ENCODE measurements at places on chromosomes 2 and 18.
A peak's percentile ranks its signal among the peaks of the same experiment; 100 is the strongest.

DNA sequence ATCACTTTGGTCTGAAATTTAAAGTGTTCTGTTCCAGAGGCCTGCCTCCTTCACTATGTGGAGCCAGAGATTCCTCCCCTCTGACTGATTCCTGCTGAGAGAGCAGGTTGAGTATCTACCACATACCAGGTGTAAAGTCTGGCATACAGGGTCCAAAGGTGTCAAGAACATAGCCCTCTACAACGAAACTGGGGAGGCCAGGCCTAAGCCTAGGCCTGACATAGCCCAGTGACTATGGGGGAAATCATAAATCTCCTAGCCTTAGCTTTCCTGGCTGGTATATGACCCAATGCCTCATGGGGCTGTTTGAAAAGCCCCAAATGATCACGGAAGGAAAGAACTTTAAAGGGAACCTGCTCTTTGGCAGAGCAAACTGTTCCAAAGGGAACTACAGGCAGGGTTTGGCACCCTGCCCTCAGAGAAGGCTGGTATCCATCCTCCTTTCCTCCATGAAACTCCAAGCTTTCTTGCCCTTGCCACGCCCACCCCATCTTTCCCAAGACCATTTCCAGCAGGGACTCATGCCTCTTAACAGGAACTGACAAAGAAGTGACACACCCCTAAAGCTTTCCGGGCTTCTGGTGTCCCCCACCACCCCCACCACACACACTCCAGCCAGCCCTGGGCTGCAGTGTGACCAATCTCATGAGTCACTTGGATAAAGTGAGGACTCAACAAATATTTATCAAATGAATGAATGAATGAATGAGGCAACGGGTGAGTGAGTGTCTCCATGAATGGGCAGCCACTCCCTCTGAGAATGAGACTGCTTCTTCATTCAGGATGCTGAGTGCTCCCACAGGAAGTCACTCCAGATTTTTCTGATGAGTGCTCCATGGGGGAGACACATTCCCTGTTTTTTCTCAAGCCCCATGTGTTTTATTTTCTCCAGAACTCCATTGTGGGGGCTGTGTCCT lies 114.5 kb upstream of the STPG4 start:
- no peak for DNase-seq

- no peak for DNase-seq
These were observed 2.7 kb upstream of the ESPNL start for GRCh38 chr2:238097201-238097987.

DNA sequence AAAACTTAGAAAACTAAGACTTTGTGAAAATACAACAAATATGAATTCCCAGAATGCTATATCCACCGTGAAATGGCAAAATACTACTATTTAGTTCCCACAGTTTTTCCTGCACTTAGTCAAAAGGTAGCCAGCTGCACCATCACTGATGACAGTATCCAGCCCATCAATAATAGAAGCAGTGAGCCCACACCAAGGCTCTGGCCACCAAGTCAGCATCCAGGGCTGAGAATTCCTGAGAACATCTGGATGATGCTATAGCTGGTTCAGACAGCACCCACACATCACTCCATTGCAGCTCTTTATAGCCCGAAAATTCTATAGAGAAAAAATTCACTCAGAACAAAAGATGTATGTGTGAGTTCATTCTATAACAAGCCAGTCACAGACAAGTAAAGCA lies 159.1 kb upstream of the SPATS2L start:
- DNase-seq, result no peak

GRCh38 chr2:176392249-176392648 lies 123.0 kb downstream of the MTX2 start:
- no peak for DNase-seq

- no peak for DNase-seq
These were observed 275.5 kb downstream of the AKAIN1 start for GRCh38 chr18:4921548-4921947.

GRCh38 chr2:8534729-8535468 lies 147.0 kb upstream of the ID2 start:
- no peak for DNase-seq

DNA sequence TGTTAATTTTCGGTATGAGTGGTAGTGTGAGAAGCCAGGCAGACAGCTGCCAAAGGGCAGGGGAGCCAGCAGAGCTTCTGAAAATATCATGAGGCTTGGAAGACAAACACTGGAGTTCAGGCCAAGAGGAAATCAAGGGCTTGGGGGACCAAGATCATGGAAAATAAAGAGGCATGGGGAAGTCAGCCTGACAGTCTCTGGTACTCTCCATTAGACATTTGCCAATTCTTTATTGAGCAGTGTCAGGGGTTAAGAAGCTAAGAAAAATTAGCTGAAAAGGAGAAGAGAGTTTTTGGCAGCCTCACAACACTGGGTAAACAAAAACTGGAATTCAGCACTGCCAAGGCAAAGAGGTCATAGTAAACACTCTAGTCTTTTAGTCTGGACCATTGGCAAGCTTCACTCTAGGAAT lies 612.7 kb downstream of the EPHA4 start:
- DNase-seq, result peak; percentile 90

DNA sequence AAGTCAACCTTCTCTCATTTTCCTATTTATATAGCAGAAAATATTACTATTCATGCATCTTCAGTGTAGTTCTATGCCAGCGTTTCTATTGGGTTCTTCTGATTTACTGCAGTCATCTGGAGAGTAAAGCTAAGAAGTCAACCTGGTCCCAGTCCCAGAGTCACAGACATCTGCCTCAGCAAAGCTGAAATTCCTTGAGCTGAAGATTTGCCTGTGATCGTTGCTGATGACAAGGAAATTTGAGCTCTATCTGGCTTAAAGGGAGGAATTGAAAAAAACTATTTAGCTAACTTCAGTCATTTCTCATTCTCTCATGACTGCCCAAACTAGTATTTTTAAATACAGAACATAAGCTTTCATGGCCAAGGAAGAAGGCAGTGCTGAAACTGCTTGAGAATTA lies 45.7 kb downstream of the RND3 start:
- no peak for DNase-seq

DNA sequence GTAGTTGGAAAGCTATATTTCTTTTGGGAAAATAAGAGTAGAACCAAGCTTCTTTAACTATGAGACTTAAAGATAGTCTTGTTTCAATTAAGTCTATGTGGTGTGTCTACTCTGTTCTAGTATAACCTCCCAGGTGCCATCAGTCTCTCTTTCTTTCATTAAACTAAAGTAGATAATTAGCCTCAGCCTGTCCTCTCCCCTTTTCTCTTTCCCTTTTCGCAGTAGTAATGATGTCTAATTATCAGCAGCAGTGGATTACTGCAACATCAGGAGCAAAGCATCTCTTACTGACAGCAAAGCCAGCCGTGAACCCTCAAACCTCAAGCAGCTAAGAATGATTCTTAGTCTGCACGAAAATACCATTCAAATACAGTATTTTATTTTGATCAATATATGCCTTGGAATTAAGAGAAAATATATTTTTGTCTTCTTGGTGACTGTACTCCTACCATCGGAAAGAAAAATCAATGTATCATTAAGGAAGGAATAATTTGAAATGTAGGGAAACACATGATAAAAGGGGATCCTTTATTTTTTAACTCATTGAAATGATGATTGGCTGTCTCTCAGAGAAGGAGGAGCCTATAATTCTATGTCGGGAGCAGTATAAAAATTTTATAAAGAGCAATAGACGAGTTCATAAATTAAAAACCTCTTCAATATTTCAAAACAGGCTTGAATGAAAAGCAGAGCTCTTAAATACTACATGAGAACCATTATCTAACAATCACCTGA lies 4.5 kb downstream of the NOL4 start:
- DNase-seq, result peak; percentile 83

GRCh38 chr2:120857422-120857821 lies 121.8 kb downstream of the GLI2 start:
- no peak for DNase-seq

- DNase-seq, result no peak
These were observed 266.3 kb upstream of the SLC14A2 start for GRCh38 chr18:45349019-45349418.

DNA sequence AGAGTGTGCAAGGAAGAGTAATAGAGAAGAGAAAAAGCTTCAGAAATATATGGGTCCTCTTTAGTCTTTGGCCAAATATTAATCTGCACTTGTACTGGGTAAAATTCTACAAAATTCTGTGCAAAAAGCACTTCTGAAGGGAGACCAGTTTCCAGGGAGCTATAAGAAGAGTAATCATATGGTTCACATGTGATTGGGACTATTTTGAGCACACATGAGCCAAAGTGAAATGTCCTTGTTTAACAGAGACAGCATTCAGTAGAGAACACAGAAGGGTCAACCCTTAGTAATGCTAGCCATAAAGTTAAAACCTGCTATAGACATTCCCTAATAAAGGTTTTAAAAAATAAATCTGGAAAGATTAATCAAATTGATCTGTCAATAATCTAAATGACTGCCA lies 49.3 kb upstream of the ACVR1C start:
- DNase-seq, result no peak

- no peak for DNase-seq
These were observed 537.6 kb downstream of the THSD7B start for GRCh38 chr2:137302957-137303356.
